Naive thymus-derived CD8-positive, alpha-beta T cell (primary cell): ENCODE measurements at places on chromosomes 1 and 21.

- DNase-seq, result no peak
Observed at GRCh38 chr1:95176861-95177260, 57.1 kb upstream of the RWDD3 start.

- DNase-seq, result no peak
Observed at GRCh38 chr1:187262731-187263130, 434.0 kb downstream of the PLA2G4A start.

DNA sequence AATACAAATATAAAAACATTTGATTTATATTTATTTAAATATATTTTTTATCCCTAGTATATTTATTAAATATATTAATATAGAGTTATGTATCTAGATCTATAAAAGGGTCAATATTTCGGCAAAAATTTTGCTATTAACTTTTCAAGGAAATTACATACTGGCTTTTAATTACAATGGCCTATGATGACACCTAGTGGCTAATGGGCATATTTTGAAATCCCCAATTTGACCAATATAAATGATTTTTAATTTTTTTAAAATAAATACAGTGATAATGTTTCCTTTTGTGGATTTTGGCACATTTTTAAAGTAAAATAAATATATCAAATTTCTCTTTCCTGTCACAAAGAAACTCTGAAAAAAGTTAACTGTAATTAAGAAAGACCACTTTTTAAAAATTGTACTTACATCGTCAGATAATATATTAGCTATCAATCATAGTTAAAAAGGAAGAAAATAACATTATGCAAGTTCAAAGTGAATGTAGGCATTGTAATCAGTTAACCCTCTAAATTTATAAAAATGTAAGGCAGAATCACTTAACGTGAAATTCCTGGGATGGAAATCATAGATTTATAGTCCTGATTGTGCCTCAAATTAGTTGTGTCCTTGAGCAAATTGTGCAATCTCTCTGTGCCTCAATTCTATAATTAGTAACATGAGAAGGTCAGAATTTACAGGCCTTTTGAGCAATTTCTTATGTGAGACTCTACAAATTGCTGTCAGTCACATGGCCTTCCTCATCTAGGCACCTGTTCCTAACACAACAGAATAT lies 25.6 kb upstream of the RGS13 start:
- DNase-seq, result no peak

GRCh38 chr1:116529199-116529631 lies 41.6 kb downstream of the CD58 start:
- no peak for DNase-seq

GRCh38 chr1:94056171-94056570 lies 64.8 kb downstream of the ABCA4 start:
- DNase-seq, result no peak

DNA sequence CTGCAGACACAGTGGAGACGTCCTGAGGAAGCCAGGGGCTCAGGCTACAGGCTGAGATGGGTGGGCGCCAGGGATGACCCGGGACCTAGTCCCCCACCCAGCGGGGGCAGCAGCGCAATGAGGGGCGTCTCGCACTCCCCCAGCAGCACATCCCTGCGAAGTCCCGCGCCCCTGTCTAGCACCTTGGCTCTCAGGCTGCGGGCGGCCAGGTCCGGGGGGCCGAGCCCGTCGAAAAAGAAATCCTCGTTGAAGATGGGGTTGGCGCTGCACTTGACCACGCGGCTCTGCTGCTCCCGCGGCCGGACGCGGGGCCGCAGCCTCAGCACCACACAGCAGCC lies 1.8 kb downstream of the C2CD4D start:
- no peak for DNase-seq

- peak; percentile 34 for DNase-seq
Observed at GRCh38 chr1:23423415-23424292, 894 bp downstream of the TCEA3 start.

GRCh38 chr21:14734191-14734590 lies 188.1 kb upstream of the SAMSN1 start:
- DNase-seq, result no peak

DNA sequence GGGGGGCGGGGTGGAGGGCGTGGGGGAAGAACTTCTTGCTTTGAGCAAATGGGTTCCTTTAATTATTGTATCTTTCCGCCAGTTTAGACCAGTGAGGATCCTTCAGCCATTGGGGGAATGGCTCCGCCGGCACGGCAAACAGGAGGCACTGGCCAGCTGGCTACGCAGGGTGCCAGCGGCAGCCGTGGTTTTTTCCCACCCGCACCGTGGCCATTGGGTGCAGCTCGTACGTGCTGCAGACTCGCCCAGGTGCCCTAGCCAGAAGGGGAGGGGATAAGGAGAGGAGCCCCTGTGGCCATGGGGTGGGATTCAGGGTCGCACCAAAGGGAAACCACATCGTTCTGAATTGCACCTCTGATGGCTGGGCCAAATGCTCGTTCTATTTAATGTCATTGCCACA lies 65.6 kb downstream of the RGSL1 start:
- DNase-seq, result no peak

- no peak for DNase-seq
Observed at GRCh38 chr1:11026903-11027302, 14.4 kb downstream of the TARDBP start.

DNA sequence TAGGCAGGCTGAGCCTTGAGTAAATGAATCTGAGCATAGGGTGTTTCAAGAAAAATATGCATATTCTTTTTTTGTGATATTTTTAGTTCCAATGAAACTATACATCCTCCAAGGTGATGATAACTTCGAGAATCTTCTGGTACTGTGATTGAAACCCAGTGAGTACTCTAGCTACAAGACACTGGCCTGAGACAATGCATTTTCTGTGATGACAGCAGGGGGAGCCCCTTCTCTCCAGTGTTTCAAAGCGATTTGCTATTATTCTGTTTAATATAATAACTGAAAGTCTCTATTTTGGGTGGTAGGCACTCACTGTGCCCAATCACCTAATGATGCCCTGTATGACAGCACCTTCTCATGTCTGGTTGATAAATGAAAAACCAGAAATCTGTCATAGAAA lies 12.1 kb downstream of the IRF2BP2 start:
- DNase-seq, result no peak

- no peak for DNase-seq
Observed at GRCh38 chr1:153430166-153430553, 13.8 kb downstream of the S100A7A start.

GRCh38 chr1:199264911-199265310 lies 626.1 kb downstream of the PTPRC start:
- DNase-seq, result no peak

GRCh38 chr1:205510308-205510950 lies 6.0 kb downstream of the CDK18 start:
- no peak for DNase-seq

DNA sequence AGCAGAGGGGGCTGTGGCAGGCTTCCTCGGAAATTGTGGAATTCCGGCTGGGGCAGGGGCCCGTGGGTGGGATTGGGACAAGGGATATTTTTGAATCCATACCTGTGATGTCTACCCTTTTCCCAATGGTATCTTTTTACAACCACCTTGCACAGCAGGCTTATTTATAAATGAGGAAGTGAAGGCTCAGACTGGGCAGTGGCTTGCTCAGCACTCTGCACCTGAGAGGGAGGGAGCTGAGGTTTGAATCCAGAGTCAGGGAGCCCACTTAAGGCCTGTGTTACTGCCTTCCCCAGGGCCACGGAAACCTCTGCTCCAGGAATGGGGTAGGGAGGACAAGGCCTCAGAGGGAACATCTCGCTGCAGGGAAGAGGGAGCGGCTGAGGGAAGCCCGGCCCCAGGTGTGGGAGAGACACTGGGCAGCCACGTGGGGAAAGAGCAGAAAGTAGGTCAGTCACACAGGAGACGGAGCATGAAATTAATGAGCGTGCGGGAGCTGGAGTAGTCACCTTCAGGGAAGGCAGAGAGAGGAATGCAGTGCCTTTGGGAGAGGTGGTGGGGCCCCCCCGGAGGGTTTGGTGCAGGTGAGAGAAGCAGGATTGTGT lies 35.4 kb upstream of the SCMH1 start:
- DNase-seq, result no peak

GRCh38 chr1:82542766-82543165 lies 742.0 kb downstream of the ADGRL2 start:
- no peak for DNase-seq

GRCh38 chr1:218546314-218546713 lies 201.2 kb downstream of the TGFB2 start:
- no peak for DNase-seq

GRCh38 chr1:7263021-7263960 lies 478.0 kb downstream of the CAMTA1 start:
- DNase-seq, result no peak

DNA sequence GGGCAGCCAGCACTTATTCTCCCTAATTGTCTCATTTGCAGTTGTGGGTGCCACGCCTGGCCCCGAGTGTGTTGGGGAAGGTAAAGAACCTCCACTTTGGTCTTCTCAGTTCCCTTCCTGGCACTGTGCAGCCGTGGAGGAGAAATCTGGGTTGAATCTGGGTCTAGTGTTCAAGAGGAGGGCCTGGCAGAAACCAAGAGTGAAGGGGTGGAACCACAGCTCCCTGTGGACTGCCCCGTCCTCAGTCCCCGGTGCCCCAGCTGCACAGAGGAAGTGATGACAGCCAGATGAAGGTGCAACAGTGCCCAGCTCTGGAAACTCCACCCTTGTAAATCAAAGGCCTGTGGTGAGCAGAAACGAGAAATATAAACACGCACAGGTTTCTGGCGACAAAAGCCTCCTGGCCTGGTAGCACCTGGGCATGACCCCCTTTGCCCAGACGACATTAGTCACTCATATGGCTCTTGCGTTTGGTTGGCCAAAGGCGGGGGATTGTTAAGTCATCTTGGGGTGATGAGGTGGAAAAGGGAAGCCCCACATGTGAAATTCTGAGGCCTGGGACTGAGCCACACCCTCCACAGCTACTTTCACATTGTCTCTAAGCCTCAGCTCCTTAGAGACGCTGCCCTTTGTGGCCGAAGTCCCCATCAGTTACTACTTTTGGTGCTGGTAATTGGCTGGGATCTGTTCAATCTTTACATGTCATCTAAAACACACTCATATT lies 4.2 kb upstream of the ECE1 start:
- DNase-seq, result peak; percentile 56

- no peak for DNase-seq
Observed at GRCh38 chr1:59183749-59184317, 113.1 kb upstream of the FGGY start.

DNA sequence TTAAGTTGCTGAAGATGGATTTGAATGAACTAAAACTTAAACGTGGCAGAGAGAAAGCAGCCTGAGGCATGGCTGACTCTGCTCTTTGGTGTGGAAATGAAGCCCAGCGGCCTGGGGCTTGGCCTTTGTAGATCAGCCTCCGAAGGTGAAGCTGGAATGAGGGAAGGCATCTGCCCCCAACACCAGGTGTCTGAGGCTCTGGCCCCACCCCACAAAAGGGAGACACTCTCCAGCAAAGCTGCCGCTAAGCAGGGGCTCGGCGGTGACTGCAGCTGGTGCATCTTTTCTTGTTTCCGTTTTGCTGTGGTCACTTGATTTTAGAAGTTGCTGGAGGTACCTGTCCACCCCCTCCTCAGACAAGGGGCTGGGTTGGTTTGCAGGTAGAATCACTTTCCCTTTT lies 38.2 kb upstream of the NID1 start:
- no peak for DNase-seq
